Fibroblast of the aortic adventitia (primary cell): ENCODE measurements at places on chromosomes 1 and 21.

- no peak for DNase-seq
Measured at GRCh38 chr1:3403011-3403345, 51.5 kb upstream of the ARHGEF16 start.

DNA sequence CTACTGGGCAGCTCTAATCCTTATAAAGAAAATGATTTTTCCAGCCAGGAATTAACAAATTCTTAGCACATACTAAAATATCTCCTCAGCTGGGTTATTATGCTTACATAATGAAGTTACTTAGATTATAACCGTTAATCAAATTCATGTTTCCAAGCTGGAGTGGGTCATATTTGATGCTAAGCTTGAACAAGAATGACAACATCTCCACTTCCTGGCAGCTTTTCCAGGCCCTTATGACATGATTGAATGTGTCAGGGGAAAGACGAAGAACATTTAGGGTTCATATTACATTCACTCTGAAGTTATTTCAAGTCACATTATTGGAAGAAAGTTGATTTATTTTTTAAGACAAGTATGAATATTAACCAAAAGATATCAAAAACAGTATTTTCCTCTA lies 333.7 kb downstream of the PCP4 start:
- DNase-seq, result no peak

DNA sequence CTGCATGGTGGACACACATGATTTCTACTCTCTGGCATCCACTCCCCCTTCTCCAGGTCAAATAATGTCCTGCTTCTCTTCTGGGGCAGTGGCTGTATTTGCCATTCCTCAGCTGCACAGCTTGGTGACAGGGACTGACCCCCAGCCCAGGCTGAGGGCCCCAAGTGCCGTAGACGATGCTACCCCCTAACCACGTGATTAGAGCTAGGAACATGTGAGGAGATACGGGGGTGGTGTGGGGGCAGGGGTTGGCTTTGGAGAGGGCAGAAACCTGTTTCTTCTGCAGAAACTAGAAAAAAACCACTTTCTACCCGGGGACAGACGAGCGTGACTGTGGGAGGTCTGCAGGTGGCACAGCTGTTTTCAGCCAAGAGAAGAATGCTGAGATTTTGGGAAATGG lies 192.4 kb downstream of the SIPA1L2 start:
- no peak for DNase-seq

DNA sequence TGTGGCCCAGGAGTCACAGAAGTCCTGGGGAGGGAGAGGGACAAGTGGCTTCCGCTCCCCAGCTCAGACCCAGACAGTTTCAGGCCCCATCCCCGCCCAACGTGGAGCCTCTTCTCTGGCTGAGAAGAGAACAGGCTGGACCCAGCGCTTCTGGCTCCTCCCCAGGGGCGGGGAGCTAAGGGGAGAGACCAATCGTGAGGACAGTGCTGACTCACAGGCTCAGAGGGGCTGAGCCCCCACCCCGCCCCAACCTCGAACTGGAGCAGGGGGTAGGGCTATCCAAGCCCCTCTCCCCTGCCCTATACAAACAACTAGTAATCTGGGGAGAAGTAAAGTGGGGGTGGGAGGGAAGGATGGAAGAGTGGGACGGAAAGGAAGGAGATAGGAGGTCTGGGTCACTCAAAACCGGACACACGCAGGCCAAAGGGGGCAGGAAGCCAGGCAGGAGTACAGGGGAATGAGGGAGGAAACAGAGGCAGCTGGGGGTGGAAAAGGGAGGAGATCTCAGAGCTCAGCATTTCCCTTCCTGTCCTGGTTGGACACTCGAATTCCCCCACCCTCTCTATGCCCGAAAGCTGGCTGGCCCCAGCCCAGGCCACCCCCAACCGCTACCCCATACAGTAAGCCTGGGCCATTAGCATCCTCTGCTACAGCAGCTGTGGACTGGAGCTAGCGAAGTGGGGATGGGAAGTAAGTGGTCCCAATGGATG lies at the start of gene SHC1:
Gene SHC1, minus strand, starts transcription at position 117 of the 710 bp plus-strand sequence. CDS start 221 bp downstream, outside the sequence.
- DNase-seq, result peak; percentile 93

DNA sequence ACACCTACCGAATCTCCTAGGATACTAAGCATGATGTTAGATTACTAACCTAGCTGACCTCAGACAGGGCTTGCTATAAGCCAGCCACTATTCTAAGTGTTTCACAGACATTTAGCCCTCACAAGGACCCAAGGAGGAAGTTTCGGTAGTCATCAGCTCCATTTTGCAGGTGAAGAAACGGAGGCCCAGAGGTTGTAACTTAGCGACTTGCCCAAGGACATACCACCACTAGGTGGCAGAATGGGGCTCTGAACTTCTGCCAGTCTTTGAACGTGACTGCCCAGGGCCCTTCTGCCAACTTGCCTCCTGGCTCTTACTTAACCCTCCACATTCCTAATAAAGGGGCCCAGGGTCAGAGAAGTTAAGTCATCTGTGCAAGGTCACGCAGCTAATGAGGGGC lies 283.5 kb downstream of the C1orf94 start:
- peak; percentile 17 for DNase-seq

GRCh38 chr1:40782371-40782956 lies 1.1 kb upstream of the KCNQ4 start:
- no peak for DNase-seq

DNA sequence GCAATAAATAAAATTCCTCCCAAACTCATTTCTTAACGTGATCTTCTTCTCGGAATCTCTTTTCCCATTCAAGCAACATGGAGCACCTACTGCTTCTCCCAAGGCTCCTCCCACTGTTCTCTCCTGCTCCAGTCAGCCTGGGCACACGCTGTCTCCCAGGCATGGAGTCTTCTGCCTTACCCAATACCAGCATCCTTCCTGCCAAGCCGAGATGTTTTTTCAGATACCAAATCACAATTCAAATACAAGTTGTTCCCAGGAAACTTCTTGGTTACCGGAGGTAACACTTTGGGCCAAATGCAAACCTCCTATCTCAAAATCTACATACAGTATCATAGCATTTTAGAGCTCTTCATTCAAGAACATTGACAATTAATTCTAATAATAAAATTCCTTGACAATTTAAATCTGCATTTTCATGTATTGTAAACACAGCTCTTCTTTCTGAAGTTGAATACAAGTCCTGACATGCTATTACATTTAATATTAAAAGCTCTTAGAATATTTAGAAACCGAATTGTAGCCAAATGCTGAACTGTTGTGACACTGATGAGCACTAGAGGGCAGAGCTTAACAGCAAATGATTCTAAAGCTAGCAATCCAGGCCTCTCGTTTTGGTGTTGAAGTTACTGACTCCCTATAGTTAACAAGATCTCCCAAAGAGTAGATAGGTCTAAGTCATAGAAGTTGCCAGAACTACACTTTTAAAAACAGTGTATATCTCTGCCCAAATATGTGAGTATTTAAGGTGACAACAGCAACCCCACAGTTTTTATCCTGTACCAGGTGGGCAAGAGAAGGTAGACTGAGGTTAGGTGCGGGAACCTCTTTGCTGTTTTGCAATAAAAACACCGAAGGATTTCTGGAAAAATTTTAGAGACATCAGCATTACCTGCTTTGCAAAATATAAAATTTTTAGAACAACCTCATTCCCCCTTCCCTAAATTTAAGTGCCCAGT lies 52.3 kb downstream of the BCAR3 start:
- peak; percentile 91 for DNase-seq
